ENCODE measurements at places on chromosomes 5 and 9. TPM values are rescaled to one million over a fixed set of nuclear protein-coding genes. Genes with fewer than 3 reads are reported as not detected.

- no peak for DNase-seq
Observed at GRCh38 chr5:72656331-72656730, 149.1 kb upstream of the ZNF366 start.

DNA sequence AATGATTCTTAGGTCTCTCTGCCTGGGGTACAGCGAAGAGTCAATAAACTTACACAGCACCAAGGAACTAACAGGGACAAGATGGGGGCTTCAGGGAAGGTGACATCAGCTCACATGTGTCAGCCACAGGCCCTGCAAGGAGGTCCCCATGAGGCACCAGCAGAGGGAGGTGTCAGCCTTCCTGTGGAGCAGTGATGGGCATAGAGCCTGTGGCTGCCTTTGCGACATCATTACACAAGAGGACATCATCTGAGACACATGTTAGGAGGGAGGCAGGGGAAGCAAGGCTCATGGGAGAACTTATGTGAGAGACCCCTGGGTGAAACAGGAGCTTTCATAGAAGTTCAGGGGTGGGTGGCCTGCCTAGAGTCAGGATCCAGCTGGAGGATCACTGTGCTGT lies 389.6 kb downstream of the SEMA5A start:
- DNase-seq, result no peak

DNA sequence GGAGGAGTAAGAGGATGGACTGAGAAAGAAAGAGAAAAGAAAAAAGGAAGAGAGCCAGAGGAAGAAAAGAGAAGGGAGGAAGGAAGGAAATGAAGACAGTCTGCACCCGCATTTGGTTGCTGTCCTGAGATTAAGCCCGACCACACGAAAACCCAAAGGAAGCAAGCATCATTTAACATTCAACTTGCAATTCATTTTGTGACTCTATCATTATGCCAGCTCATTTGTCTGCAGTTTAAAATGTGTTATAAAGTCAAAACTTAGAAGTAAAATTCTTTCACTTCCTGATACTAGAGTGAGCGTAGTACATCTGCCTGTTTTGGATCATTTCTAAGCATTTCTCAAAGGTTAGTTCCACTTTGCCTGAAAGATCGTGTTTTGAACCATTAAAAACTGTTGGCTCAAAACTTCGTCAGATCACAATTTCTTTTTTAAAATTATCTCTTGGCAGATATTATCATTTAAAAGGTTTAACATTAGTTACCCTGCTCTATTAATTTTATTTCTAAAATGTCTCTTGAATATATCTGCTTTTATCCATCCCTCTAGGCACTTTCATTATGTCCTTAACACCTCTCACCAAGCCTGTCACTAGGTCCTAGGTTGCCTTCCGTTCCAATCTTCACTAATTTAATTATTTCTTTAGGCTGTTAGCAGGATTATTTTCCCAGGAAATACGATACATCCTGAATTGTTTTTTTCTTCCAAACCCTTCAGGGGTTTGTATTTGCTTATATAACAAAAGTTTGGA lies 240.9 kb downstream of the TLE4 start:
- no peak for DNase-seq

- no peak for DNase-seq
Observed at GRCh38 chr5:150468206-150468605, 18.7 kb upstream of the RPS14 start.

DNA sequence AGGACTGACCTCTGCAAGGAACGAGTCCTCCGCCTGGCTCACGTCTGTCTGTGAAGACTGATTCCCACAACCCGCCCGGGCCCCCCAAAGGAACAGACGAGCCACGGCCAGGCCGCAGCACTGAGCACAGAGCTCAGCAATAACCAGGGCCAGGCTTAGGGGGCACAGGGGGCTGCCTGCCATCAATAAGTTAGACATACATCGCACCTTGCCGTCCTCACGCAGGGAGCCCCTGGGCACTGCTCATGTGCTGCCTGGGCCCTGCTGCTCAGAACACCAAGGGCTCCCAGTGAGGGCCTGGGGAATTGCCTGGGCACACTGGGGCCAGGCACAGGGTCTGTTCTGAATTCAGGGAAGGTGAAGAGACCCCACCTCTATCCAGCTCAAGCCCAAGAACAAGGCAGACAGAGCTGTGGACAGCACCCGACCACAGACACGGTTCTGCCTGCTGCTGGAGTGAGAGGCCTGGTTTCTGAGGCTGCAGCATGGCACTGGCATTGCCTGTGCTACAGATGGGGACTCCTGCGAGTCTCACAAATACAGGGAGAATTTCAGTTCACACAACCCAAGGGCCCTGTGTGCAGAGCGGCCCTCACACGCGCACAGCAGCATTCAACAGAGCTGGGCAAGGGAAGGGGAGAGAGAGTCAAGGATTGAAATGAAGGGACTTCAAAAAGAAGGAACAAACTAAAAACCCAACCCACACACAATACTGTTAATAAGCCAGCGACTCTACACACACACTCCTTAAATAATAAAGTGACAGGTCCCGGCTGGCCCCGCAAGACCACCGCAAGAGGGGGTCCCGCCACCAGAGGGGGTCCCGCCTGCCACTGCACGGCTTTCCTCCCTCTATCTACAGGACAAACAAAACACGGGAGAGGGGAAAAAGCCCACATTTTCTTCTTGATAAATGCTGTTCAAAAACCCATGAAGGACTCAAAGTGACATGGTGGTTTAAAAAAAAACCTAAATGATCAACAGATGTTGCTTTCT lies 32.0 kb downstream of the PRRT1B start:
- DNase-seq, result no peak

GRCh38 chr5:16639206-16639605 lies 22.4 kb upstream of the RETREG1 start:
- DNase-seq, result no peak

- DNase-seq, result no peak
Observed at GRCh38 chr9:86795047-86795442, 152.3 kb downstream of the GAS1 start.

DNA sequence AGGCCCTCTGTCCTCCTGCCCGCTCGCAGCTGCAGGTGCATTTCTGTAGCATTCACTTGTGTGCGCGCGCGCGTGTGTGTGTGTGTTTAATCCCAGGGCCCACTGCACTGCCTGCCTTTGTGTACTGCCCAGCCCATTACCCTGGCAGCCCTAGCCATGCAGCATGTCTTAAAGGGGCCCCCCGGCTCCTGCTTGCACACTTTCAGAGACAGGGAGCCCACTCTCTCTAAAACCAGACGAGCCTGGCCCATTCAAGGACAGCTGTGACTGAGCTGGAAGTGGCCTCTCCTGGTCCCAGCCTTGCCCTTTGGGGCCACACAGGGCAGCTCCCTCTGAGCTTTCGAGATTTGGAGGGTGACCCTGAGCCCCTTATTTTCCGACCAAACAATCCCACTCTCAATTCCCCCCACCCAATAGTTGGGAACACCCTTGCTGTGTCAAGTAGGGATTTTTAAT lies 98.9 kb downstream of the DAB2IP start:
- no peak for DNase-seq

DNA sequence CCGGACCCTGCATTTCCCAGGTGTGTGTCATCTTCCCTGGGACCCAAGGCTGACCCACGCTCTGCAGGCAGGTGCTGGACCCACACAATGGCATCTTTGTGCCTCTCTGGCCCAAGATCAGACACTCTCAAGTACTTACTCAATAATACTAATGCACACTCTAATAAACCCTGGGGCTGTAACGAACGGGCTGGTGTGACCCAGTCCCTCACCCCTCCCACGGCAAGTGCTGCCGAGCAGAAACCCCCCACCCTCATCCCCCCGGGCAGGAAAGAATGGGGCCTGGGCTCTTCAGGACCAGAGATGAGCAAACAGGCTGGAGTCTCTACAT lies 1.1 kb upstream of the OBP2B start:
- no peak for DNase-seq

- no peak for DNase-seq
Observed at GRCh38 chr9:118038713-118039112, 334.5 kb downstream of the TLR4 start.

DNA sequence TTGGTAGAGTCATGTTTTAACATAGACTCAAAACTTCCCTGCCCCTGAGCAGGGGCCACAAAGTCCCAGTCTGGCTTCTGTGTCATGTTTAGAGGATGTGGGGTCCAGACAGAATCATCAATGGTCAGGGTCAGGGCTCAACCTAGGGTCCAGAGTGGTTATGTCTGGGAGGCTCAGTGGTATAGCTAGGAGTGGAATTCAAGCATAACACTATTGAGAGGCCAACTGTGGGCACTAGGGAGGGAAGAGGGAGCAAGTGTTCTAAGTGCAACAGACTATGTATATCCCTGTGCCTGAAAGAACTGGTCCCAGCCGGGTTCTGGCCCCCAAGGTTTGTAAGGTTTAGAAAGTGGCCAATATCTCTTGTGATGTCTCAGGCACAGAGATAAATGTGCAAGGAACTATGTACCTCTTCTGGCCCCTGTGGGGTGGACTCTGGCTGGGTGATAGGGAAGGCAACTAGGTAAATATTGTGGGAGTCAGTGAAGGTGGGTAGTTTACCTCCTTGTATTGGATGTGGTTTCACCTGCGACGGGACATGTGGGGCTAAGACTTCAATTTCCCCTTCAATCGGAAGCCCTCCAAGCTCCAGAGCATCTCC lies 14.0 kb downstream of the MYORG start:
- DNase-seq, result no peak

- no peak for DNase-seq
Observed at GRCh38 chr9:10130061-10130675, 482.6 kb downstream of the PTPRD start.

IFNB1 gene
- not detected for total RNA-seq

PRSS3 gene
- total RNA-seq, result 1.3 TPM

EXOSC3 gene
- 112 TPM for total RNA-seq

PLEKHG4B gene
- total RNA-seq, result not detected

IFNA21 gene
- not detected for total RNA-seq

STK32A gene
- not detected for total RNA-seq

Measured in natural killer cell treated with Interleukin-12 subunit alpha and Interleukin-12 subunit beta and Interleukin-15 and Interleukin-18, amount 100 ng/mL, for 72 hours (primary cell).